ENCODE measurements at places on chromosomes 13 and 19. TPM values are rescaled to one million over a fixed set of nuclear protein-coding genes. Genes with fewer than 3 reads are reported as not detected.

DNA sequence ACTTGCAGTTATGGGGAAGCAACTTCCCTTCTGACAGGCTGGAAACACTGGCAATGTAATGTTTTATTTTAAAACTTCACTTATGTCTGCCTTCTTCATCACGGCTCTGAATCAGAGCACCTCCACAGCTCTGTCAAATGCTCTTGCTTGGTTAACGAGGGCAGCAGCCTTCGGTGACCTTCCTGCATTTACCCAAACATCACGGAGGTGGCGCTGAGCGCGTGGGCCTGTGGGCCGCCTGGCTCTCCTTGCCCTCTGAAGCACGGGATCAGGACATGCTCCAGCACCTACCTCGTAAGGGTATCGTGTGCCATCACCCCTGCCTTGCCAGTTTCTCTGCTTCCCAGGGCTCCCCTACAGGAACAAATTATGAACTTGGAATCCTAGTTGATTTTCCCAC is 310.0 kb downstream of the TEX29 start:
- H3K4me1 ChIP-seq, result no peaks in the 10 kb centered on the region
- H3K27me3 ChIP-seq, result no peaks in the 10 kb centered on the region
- no peak overlapping the region for H3K27ac ChIP-seq
- H3K4me3 ChIP-seq, result no peak overlapping the region
- no peak for DNase-seq

The KRTDAP gene
- not detected for total RNA-seq

DNA sequence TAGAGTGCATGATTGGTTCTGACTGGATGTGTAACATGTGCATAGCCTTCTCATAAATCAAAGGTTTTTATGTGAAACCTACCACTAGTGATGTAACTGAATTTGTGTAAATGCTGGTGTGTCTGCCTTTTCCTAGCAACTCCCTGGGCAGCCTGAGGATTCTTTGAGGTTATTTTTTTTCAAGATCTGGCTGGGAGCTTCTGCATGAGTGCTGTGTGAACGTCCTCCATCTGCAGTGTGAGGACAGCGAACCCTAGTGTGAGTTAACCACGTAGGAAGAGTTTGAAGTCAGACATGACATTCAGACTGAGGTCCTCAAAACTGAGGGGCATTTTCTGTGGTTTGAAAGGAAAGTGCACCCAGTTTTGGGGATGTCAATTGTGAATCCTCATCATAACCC is 39.9 kb downstream of the DPRX start:
- no peak overlapping the region for H3K27ac ChIP-seq
- DNase-seq, result no peak
- H3K4me3 ChIP-seq, result no peak overlapping the region
- no peaks in the 10 kb centered on the region for H3K36me3 ChIP-seq
- H3K27me3 ChIP-seq, result no peaks in the 10 kb centered on the region
- no peaks in the 10 kb centered on the region for H3K4me1 ChIP-seq

DNA sequence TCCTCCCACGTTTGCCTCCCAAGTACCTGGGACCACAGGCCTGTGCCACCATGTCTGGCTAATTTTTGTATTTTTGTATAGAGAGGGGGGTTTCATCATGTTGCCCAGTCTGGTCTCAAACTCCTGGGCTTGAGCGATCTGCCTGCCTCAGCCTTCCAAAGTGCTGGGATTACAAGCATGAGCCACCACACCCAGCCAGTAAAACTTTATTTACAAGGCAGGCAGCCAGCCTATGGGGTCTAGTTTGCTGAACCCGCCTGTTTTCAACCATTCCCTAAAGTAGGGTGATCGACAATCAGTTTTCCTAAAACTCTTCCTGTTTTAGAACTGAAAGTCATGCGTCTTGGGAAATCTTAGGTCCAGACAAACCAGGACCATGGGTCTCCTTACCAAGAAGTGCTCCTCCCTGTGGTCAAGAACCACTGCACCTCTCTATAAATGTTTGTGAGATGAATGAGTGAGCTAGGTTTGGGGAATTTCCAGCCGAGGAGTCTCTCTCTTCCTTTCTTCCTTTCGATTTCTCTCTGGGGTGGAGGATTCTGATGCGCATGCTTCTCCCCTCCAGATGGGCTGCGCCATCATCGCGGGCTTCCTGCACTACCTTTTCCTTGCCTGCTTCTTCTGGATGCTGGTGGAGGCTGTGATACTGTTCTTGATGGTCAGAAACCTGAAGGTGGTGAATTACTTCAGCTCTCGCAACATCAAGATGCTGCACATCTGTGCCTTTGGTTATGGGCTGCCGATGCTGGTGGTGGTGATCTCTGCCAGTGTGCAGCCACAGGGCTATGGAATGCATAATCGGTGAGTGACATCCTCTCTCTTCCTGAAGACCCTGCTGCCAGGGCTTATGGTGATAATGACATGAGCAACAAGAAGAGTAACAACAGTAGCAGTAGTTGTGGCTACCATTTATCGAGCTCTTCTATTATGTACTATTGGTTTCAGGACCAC is 38.7 kb downstream of the ADGRE1 start:
- peaks cover 21% of the 10 kb centered on the region for H3K36me3 ChIP-seq
- peaks cover 14% of the 10 kb centered on the region for H3K4me1 ChIP-seq
- peak overlapping the region; percentile 73 for H3K27ac ChIP-seq
- peak; percentile 51 for DNase-seq

DNA sequence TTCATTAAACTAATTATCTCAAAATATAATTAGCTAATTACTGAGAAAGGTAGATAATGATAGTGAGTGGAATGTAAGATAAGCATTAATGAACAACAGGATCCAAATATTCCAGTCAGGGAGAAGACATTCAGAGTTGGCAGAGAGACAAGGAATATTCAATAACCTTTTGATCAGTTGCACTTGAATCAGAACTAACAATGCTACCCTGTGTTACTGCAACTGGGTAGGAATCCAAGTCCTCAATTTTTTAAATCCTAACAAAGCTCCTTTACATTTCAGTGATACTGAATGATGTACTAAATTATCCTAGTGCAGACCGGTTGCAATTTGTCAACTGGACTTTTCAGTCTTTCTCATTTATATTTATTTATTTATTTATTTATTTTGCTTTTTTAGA is 107.1 kb upstream of the MIR17HG start:
- H3K4me3 ChIP-seq, result no peak overlapping the region
- H3K4me1 ChIP-seq, result no peaks in the 10 kb centered on the region
- no peak for DNase-seq
- no peak overlapping the region for H3K27ac ChIP-seq
- no peaks in the 10 kb centered on the region for H3K27me3 ChIP-seq
- no peaks in the 10 kb centered on the region for H3K36me3 ChIP-seq
